ENCODE measurements at places on chromosomes 12 and 14.

DNA sequence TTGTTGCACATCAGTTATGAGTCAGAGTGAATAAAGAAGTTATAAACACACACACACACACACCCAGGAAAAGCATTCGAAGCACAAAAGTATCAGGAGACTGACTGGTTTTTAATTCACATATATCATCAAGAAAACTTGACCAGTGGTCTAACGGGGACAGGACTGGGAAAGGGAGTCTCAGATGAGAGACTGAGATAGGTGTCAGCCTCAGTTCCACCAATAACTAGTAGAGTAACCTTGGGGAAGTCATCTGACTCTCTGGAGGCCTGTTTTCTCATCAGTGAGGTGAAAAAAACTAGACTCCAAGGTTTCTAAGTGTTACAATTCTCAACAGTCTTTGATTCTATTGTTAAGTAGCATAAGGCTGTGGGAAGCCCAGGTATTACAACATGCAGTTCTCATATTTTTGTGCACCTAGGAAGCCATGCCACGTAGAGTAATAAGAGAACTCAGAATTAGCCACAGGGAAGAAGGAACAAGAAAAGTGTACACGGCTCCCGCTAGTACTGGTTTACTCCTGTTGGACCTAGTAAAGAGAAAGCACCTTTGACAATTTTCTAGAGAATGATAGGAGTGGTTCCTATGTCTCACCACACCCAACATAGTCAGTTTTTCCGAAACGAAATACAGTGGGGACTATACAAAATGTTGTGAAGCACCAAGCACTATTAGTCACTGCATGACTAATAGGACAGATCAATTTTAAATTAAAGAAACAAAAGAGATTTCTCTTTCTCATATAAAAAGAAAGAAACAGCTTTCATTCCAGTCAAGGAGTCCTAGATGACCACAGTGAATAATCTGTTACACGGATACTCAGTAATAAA is 5.0 kb downstream of the PPTC7 start:
- DNase-seq = no peak

- DNase-seq = no peak
Measured at GRCh38 chr12:78177298-78177697, 346.6 kb downstream of the NAV3 start.

GRCh38 chr12:72679147-72679757 is 407.1 kb downstream of the TRHDE start:
- no peak for DNase-seq

DNA sequence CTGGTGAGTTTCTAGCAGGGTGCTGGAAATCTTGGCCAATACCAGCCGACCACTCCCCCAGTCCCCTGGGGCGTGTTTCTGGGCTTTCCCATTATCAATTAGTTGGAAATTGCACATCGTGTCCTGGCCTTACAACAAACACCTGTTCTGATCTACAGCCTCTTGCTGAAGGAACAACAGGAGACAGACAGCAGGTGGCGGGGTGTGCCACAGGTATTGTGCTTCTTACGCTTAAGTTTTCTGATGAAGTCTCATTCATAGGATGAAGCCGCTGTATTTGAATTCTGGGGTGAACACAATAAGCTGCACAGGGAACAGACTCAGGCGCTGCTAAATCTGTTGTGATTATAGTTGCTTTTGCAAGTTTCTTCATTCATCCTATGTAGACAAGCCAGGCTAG is 703 bp downstream of the HIGD1C start:
- DNase-seq = no peak

- peak; percentile 99 for DNase-seq
Measured at GRCh38 chr12:27969624-27970400, 2.7 kb downstream of the PTHLH start.

DNA sequence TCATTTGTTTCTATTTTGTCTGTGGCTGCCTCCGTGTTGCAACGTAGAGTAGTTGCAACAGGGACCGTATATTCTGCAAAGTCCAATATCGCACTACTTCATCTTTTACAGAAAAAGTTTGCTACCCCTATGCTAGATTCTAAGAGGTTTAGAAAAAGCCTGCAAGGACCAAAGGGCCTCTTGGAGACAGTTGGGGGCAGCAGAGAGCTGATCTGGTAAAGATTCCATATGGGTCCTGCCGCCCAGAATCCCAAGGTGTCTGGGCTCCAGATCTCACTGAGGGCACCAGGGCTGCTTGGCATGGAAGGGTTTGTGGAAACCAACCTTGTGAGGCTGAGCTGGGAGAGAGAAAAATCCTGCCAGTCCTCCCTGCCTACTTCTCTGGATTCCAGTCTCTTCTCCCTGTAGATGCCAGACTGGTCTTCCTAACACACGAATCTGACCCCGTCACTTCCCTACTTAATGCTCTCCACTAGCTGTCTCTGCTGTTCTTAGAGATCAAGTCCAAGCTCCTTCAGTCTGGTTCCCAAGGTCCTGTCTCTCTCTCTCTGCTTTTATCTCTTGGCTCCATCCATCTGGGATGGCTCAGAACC is 74.6 kb downstream of the GLRX5 start:
- no peak for DNase-seq

DNA sequence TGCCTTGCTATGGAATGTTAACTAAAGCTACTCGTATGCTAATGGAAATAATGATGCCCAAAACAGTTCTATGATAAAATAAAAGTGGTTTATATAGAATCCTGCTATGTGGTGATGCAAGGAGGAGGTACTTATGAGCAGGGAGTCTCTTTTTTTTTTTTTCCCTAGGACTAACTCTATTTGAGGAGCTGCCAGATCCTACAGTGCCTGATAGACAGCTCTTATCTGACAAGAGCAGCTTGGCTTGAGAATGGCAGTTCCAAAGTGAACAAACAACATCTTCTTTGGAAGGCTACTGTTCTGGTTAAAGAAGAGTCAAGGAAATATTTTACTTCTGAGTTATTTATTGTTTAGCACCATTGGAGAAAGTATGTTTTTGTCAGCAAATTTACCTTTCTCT is 10.2 kb upstream of the ACSM4 start:
- no peak for DNase-seq

DNA sequence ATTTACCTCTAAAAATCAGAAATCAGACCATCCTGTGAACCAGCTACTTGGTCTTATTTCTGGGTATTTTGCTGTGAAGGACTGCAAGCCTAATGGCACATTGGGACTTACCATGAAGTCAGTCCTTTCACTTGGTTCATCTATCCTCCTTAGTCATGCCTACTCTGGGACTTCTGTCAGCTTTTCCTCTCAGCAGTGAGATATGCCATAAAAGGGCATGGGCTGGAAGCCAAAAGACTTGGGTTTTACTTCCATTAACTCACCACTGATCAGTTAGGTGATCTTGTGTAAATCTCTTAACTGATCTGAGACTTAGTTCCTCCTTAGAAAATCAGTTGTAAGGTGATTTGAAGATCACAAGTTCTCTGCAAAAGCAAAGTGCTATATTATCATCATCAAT is 116.5 kb downstream of the PAH start:
- DNase-seq = no peak

Data from NCI-H2171 (cell line).